ENCODE measurements at places on chromosomes 4 and X.

DNA sequence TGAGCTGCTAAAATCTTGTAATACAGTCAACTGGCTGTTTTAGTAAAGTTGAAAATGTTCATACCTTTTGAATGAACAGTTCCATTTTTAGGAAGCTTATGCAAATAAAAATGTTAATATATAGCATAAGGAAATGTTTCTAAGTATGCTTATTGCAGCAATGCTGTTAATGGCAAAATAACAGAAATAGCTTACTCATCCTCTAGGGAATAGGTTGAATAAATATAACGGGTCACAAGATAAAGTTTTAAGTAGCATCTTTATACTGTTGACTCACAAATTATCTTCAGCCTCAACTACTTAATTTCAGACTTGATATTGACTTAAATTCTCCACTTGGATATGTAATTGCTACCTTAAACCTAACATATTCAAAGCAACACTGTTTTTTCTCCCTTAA lies 27.7 kb downstream of the HERC3 start:
- no peak for DNase-seq

DNA sequence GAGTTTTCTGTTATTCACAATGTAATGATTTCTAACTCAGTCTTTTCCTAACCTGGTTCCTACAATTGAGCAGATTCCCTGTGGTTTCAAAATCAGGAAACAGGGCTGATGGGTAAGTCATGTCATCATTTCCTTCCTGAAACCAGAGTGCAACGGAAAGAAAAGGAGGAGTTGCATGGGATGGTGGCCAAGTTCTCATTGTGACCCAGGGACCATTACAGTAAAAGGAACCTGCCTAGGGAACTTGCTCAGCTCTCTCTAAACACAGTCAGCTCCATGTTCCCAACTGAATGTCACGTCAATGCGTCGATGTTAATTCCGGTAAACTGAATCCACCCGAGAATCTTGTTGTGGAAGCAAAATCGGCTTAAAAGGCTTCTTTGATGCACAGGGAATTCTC lies 51.2 kb downstream of the LGI2 start:
- no peak for DNase-seq

GRCh38 chr4:15470128-15470475 lies 420 bp downstream of the CC2D2A start:
- no peak for DNase-seq

DNA sequence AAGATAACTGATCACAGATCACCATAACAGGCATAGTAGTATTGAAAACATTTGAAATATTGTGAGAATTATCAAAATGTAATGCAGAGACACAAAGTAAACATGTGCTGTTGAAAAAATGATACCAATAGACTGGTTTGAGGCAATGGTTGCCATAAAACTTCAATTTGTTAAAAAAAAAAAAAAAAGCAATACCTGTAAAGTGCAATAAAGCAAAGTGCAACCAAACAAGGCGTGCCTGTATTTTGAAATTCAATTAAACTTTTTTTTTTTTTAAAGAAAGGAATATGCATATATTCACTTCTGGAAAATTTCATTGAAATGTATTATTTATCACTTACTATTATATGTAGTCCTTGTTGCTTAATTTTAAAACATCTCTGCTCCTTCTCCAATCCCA lies 27.7 kb downstream of the TMEM154 start:
- no peak for DNase-seq

DNA sequence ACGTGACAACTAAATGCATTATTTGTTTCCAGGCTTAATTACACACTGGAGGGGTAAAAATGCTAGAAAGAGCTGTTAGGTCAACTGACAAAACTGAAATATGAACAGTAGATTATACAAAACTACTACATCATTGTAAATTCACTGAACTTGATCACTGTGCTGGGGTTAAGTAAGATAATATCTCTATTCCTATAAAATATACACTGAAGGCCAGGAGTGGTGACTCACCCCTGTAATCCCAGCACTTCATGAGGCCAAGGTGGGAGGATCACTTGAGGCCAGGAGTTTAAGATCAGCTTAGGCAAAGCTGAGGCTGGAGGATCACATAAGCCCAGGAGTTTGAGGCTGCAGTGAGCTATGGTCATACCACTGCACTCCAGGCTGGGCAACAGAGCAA lies 31.8 kb upstream of the NKX6-1 start:
- DNase-seq, result no peak

DNA sequence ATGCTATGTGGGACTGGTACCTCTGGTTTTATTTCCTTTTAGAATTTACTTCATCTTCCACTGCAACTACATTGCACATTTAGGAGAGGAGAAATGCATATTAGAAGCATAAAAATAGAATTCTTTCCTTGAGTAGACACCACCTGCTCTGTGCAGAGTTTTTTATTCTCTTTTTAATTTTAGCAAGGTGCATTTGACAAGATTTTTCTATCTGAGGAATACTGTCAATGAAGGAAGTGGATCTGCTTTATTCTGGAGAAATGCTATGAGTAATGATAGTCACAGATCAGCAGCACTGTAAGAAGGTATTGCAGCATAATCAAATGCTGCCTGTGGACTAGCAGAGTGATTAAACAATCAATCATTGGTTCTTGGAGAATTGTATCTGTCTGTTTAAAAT lies 1038.3 kb downstream of the RAPGEF2 start:
- no peak for DNase-seq

DNA sequence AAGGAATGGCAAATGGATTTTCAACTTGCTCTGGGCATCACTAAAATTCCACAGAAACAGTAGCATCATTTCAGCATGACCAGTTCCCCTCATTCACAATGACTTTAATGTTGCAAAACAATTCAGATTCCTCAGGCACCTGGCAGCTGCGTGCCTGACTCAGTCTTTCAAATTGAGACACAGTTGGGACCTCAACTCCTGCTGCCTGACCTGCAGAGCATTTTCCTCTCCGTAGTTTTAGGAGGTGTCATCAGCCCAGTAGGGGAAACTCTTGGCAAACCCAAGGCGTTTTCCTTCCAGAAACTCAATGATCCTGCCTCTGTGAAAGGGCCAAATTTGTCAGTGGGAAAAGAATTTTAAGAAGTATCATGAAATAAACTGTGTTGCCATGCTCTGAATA lies 388.9 kb downstream of the SPRY1 start:
- no peak for DNase-seq

- DNase-seq, result no peak
Observed at GRCh38 chr4:86615501-86615900, 21.4 kb downstream of the PTPN13 start.

GRCh38 chrX:139106069-139106468 lies 394.6 kb upstream of the FGF13 start:
- no peak for DNase-seq

DNA sequence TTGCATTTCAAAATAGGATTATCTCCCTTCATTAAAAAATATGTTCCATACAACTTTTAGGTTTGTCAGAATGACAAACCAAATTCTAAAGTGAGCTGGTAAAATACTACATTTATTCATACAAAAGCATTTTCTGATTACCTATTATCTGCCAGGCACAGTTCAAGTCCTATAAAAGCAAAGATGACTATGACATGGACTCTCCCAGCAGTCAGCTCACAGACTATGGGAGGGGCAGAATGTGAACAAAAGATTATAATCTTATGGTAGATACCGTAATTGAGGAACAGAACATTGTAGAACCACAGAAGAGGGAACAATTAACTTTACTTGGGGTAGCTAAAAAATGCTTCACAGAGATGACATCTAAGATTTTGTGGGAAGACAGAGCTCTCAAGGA lies 12.4 kb downstream of the PAQR3 start:
- DNase-seq, result no peak

GRCh38 chr4:122356317-122356808 lies 22.4 kb upstream of the ADAD1 start:
- no peak for DNase-seq

DNA sequence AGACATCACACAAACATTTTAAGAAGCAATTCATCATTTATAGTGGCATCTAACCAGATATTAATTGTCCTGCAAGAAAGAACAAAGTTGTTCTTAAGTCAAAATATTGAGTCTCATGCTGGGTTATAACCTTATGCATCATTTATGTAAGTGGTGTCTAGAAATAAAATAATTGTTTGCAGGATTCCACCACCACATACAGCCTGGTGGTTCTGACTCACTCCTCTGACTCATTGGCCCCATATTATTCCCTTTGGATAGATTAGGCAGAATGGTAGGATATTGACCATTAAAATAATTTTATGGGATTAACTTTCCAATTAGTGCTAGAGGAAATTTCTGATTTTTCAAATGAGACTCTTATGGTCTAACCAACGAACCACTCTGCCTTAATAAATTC lies 384.5 kb downstream of the GRXCR1 start:
- DNase-seq, result no peak

GRCh38 chr4:168859888-168860694 lies 150.0 kb downstream of the CBR4 start:
- no peak for DNase-seq

DNA sequence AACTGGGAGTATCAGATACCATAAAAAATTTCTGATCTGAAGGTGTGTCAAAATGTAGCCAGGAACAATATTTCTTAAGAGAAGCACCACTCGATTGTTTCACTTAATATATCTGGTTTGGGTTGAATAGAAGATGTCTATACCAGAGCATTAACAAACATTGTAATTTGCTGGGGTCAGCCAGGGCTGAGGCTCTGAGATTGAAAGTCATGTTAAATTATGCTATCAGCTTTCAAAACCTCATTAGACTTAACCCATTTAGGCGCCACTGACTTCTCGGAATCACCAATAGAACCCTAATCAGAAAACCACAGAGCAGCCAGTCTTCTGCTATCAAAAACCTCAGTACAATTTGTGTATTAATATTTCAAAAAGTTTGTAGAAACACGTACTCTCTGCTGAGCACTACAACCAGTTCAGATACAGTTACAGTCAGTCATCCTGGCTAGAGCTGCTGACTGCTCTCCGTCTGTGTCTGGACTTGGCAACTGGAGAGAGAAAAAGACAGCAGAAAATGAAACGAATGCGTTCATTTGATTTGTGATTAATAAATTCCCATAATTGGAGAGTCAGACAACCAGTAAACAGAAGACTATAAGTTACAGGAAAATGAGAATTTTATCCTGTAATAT lies 848.6 kb upstream of the PABPC4L start:
- no peak for DNase-seq

- no peak for DNase-seq
Observed at GRCh38 chrX:153307276-153308178, 14.0 kb downstream of the PNMA6F start.

DNA sequence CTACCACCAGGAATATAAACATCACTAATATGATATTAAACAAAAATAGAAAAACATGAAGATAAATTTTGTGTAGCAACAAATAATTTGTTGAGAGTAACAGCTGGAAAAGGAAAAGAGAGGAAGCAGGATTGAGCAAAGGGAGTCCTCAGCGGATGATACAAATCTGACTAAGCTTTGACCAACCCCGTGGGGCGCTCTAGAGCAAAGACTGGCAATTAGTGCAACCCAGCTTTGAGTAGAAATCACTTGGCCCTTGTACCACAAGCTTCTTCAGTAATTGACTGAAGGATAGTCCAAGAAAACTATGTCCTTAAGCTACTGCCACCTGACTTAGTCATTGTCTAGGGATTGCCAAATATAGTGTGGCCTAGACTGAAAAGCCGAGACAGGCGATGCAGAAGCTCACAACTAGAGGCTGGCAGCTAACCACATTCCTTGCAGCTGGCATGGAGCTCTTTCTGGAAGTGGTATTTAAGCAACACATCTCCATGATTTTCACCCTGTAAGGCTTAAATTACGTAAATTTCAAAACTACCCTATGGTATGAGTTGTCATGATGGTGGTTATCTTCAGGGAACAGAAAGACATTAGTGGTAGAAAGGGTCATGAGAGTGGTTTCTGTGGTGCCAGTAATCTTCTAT lies 396.0 kb downstream of the PDGFC start:
- no peak for DNase-seq

DNA sequence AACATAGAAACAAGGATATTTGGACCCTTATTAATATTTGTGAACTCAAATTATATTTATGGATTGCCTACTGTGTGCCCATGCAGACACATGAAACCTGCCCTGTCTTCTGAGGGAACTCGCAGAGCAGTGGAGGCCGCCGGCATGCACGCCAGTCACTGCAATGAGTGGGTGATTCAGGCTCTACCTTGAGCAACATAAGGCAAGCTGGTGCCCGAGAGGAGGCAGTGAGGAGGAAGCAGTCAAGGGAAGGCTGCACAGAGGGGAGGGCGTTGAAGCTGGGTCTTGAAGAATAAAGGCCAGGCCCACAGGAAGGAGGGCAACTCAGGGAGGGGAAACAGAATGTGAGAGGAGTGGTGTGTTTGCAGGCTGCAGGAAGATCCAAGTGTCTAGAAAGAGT lies 52.8 kb downstream of the PPEF2 start:
- DNase-seq, result no peak
